Endodermal cell (in vitro differentiated cells): ENCODE measurements at places on chromosomes 2 and 18.

- peak; percentile 47 for DNase-seq
Observed at GRCh38 chr2:127624756-127625571, 21.0 kb upstream of the GPR17 start.

DNA sequence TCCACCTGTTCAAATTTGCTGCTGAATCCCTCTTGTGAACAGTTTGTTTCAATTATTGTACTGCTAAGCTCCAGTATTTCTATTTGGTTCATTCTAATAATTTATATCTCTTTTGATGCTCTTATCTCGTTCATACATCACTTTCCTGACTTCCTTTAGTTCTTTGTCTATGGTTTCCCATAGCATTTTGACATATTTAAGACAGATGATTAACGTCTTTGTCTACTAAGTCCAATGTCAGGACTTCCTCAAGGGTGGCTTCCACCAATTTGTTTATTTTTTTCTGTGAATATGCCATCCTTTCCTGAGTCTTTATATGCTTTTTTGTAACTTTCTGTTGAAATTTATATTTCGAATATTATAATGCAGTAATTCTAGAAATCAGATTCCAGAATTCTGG lies 9.6 kb downstream of the PIGN start:
- no peak for DNase-seq

DNA sequence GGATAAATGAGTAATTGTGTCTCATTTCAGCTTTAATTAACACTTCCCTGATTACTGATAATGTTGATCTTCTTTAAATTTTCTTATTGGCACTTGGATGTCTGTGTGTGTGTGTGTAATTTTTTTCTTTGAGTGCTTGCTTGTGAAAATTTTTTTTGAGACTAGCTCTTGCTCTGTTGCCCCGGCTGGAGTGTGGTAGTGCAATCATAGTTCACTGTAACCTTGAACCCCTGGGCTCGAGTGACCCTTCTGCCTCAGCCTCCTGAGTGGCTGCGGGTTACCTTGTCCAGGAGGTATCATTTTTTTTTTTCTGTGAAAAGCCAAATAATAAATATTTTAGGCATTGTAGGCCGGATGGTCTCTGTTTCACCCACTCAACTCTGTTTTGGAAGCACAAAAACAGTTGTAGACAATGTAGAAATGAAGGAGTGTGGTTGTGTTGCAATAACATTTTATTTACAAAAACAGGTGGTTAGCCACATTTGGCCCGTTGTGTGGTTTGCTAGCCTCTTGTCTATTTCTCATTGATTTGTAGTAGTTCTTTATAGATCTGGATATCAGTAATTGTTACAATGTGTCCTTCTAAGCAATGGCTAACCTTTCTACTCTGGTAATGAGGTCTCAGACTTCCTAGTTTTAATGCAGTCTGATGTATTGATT lies 7.9 kb downstream of the IL1RL2 start:
- DNase-seq, result no peak

DNA sequence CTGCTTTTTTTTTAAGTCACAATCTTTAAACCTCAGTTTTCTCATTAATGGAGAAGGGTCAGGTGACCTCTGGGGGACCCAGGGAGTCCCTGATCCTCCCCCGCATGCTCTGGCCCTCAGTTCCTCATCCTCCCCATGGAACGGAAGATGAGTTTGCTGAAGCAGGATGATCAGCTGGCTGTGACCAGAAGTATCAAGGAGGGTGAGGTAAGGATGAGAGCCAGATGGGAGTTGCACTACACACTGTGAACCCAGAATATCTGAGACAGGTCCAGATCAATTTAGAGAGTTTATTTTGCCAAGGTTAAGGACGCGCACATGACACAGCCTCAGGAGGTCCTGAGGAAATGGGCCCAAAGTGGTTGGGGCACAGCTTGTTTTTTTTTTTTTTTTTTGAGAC lies 3.8 kb downstream of the CATIP start:
- DNase-seq, result no peak

DNA sequence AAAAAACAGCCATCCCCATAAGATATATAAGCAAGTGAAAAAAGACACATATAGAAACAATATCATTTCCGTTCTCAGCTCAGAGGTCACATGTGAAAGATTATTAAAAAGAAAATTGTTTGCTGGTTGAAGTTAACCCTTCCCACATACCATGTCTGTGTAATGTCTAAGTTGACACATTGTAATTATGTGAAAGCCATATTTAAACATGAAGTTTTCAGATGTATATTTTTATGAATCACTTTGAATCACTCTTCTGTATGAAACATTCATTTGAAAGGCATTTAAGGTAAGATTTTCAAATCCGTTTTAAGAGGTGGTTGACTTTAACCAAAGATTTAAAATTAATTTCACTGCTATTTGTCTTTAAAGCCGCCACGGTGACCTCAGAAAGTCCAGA lies 441.9 kb downstream of the RND3 start:
- DNase-seq, result no peak

DNA sequence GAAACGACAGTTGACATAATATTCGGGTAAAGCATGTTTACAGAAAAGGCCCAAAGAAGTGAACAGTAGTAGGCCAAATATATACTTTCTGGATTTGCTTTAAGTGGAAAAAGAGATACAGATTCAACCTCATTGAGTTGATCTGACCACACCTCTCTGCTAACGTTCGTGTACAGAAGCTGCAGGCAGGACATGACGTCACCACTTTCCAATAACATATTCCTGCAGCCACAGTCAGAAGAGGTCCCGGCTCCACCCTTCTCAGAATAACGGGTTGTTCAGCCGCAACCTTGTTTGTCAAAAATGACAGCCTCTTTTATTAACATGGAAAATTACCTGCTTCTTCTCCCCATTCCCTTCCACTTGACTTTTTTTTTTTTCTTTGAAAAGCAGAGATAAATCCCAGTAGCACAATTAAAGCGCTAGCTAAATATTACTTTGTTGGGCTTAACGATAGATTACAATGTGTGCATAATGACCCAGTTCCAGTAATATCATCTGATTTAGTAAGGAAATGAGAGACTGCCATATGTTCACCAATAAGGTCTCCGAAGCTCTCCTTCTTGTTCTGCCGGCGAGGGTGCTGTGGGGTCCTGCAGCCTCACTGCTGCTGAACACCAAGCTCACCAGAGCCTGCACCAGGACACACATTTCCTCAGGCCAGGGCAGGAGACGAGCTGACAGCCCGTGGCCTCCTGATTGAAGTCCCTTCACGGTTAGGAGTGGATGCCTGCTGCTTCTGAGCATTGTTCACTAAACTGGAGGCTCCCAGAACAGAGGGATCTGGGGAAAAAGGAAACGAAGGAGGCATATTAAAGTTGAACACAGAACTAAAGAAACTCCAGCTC lies 451.0 kb upstream of the SALL3 start:
- DNase-seq, result no peak

- peak; percentile 40 for DNase-seq
Observed at GRCh38 chr18:44507729-44508325, 172.9 kb upstream of the SETBP1 start.

- peak; percentile 70 for DNase-seq
Observed at GRCh38 chr2:7014174-7014640, 97.0 kb downstream of the RNF144A start.

DNA sequence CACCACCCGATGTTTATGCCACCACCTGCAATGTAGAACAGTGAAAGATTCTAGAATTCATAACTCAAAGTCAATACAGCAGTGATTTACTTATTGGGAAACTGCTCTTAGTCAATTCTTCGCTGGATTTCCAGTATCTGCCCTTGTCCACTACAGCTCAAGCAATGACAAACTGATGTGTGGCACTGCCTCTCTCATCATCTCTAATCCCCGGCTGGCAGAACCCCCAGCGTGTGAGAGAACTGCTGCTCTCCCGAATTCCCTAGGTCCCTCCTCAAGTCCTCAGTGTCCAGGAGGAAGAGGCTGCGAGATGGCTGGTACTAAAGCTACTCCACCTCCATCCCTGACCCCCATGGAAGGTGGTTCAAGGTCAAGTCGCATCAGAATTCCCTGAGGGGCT lies 1.6 kb downstream of the TXNL4A start:
- DNase-seq, result no peak

GRCh38 chr18:64713284-64713683 lies 564.4 kb upstream of the LINC00305 start:
- DNase-seq, result no peak

- DNase-seq, result peak; percentile 88
Observed at GRCh38 chr2:205700331-205701132, 18.2 kb downstream of the NRP2 start.

- no peak for DNase-seq
Observed at GRCh38 chr2:3193443-3194330, 183.9 kb downstream of the EIPR1 start.

GRCh38 chr18:46484971-46485370 lies 172.0 kb downstream of the LOXHD1 start:
- DNase-seq, result peak; percentile 49

GRCh38 chr2:154692927-154693326 lies 5.6 kb upstream of the KCNJ3 start:
- DNase-seq, result no peak

DNA sequence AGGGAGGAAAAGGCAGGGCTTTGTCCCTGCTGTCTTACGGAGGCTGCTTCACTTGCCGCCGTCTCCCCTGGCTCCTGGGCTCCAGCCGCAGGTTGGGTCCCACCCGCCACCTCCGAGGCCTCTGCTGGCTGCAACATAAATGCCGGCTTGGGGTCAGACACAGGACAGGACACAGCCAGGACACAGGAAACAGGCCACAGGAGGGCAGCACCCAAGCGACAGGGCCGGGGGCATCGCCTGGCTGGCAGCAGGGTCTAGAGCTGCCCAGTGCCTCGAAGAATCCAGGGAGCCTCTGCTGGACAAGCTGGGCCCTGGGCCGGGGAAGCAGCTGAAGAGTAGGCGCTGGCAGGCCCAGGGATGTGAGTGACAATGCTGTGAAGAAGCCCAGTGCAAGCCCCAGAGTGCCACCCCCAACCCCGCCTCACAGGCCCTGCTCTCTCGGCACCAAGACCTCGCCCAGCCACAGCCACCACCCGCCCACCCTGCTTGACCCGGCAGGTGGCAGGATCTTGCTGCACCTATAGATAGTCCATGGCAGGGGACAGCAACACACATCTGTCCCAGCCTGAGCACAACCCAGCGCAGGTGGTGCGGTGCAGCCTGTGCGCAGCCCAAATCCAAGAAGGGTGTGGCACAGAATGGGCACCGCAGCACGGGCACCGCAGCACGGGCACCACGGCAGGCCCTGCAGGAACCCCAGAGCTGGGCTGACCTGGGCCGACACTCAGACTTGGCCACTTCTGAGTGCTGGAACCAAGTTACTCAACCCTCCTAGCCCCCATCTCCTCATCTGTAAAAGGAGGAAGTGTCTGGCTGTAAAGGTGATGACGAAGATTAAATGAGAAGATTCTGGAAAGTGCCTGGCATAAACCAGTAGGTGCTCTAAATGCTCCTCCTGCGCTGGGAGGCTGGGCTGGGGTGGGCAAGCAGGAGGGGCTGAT lies 55.6 kb downstream of the BIN1 start:
- no peak for DNase-seq

DNA sequence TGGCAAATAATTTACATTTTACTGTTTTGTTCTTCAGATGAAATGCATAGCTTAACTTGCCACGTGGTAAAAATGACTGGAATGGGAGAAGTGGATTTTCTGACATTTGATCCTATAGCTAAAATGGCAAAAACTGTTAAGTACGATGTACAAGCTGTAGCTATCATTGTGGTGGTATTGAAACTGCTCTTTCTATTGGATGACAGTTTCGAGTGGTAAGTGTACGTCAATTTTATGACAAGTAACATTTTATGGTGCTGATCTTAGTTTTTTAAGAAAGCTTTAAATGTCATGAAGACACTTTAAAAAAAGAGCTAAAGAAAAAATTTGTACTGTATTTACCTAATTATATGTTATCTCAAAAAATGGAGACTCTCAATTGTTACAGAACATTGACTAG lies 40.8 kb upstream of the GRHL1 start:
- DNase-seq, result no peak

GRCh38 chr2:196836440-196836839 lies 27.3 kb upstream of the C2orf66 start:
- DNase-seq, result no peak

DNA sequence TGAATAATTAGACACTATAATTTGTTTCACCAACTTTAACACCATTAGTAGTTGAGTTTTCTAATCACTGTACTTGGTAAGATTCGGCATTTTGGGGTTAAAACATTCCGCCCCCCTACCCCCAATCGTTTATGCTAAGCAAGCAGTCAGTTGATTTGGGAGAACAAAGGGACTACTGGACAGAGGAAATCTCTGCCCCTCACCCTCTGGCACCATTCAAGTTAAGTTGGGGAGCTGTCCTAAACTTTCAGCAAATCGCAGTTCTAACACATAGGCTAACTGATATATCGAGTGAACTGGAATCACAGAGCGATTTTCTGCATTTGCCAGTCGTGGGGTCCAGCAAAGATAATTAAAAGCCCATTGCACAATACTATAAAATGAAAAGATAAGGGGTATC lies 5.6 kb downstream of the KLF7 start:
- no peak for DNase-seq

DNA sequence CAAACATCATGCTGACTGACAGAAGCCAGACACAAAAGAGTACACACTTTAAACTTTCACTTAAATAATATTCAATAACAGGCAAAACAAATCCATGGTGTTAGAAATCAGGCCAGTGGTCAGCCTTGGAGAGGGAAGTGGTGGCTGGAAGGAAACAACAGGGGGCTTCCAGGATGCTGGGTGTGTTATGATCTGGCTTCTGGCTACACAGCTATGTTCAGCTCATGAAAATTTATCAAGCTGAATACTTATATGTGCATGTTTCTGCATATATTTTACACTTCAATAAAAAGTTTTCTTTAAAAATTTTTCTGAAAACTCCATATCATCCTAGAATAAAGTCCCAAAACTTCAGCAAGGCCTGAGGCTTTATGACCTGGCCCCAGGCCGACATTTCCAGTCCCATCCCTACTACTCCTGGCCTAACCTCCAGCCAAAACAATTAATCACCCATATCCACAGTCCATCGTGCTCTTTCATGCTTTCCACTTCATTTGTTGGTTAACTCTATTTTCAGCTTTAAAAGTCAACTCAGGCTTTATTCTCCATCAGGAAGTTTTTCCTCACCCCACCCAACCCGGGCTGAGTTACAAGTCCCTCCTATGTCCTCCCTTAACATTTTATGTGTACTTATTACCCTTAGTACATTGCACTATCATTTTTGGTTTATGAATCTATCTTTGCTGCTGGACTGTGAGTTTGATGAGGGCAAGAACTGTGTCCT lies 27.9 kb upstream of the SPTBN1 start:
- DNase-seq, result no peak
